Activated CD8-positive, alpha-beta memory T cell treated with anti-CD3 and anti-CD28 coated beads for 4 hours (primary cell): ENCODE measurements at places on chromosomes 3 and 15.

- no peak for DNase-seq
These were observed 5.1 kb upstream of the IQSEC1 start for GRCh38 chr3:13078163-13078905.

- no peak for DNase-seq
These were observed 65.2 kb downstream of the CERS3 start for GRCh38 chr15:100463515-100463914.

- no peak for DNase-seq
These were observed 5.2 kb upstream of the SPINK8 start for GRCh38 chr3:48338635-48339034.

- no peak for DNase-seq
These were observed 12.2 kb upstream of the CSTA start for GRCh38 chr3:122312826-122313225.

DNA sequence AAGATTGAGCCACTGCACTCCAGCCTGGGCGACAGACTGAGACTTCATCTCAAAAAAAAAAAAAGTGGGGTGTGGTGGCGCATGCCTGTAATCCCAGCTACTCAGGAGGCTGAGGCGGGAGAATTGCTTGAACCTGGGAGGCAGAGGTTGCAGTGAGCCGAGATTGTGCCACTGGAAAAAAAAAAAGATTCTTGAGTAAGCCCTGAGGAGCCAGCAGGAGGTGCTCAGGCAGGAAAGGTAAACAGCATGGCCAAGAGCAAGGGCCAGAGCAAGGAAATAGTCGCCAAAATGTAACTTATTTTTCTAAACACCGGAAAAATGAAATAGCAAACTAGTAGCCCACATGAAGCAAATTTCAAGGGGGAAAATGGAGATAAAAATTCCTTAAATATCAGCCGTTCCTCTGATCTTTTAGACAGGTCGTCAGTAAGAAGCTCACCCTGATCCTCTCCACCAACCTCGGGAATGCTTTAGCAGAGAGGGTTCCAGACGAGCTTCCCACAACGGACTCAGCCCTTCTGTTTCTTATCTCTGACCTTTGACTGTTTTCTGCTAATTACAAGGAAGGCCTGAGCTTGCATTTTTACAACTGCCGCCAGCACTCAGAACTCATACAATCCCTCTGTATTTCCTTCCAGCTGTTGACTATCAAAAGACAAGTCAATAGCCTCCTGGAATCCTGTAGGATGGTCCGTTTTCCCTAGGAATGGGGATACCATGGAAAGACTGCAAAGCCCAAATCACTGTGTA is 45.0 kb upstream of the AKAP13 start:
- DNase-seq = no peak

DNA sequence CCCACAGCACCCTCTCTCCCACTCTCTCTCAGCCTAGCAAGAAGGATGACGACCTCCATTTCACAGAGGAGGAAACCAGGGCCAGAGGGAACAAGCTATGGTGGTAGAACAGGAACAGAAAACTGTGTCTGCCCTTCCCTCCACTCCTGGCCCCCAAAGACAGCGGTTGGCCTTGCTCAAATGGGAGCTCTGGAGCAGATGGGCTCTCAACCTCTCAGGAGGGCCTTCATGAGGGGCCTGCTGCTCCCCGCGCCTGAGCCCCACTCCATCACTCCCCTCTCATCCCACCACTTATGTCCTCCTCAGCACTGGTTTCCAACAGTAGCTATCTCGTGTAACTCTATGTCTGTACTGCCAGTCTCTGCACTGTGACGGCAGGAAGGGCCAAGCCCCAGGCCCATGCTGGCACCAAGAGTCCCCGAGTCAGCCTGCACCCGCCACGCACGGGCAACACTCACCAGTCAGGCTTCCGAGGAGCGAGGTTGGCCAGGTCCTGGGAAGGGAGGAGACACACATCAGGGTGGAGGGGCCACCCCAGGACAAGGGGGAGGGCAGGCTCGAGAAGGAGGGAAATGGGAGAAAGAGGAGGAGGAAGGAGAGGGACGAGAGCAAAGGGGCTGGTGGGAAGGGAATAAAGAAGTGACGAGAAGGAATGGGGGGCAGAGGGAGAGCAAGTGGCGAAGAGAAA is 45.5 kb downstream of the PTH1R start:
- no peak for DNase-seq

DNA sequence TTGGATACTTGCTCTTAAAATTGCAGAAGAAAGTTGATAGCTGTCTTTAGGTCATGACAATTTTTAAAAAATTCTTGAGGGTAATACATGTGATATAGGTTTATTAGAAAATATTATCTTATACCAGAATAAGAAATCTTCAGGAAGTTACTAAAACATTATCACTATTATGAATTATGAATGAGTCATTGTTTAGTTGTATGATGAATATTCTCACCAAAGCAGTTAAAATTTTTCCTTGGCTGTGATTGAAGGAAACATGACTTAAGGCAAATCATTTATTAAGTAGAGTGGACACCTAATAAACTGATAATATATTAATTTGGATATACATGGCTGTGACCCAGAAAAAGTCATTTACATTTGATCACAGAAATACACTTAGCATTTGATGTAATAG is 30.1 kb downstream of the APPL1 start:
- DNase-seq = no peak

GRCh38 chr3:13552857-13553652 is 4.1 kb downstream of the FBLN2 start:
- DNase-seq = no peak

DNA sequence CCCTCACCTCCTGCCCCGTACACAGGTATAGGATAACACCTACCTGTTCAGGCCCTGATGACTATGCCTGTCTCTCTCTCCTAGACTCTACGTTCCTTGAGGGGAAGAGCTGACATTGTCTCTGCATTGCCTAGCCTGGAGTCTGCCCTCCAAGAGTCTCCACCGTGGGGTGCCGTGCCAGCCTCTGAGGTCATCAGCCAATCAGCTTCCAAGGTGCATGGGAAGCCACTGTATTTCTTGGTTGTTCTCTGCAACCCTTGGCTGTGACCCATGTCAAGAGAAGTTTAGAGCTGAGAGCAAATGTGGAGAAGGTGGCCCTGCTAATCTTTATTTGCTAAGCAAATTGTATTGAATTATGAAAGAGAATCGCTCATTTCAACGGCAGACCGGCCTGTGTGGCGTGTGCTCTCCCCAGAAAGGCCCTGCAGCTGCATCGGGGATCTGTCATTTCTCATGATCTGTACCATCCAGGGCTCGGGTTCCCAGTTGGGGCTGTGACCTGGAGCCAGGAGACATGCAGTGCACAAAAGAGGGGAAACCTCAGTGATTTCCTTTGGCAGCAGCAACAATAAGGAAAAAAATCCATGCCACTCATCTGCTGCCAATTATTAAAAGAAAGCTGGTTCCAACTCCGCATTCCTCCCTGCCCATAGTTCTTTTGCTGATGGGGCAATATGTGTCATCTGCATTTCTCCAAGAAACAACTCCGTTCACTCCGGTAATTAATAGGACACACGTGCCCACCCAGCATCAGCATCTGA is 182.2 kb downstream of the MEGF11 start:
- DNase-seq = no peak

DNA sequence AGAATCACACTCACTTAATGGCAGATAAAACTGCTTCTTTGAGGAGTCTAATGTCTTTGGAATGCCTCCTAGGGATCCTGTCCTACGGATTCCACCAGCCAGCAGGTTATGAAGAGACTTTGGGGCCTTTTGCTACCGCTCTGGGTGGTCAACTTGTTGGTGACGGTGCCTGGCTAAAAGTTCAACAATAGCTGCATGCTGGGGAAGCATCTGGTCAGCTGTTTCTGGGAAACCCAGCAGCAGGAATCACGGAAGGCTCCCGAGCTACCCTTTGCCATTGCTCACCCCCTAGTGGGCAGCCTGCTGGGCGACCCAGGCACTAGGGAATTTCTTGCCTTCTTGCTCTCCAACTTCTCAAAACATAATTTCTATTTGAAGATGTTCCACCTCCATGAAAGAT is 263.3 kb downstream of the NEK10 start:
- no peak for DNase-seq

- DNase-seq = no peak
These were observed 1142.2 kb downstream of the IGSF11 start for GRCh38 chr3:117892431-117892841.

DNA sequence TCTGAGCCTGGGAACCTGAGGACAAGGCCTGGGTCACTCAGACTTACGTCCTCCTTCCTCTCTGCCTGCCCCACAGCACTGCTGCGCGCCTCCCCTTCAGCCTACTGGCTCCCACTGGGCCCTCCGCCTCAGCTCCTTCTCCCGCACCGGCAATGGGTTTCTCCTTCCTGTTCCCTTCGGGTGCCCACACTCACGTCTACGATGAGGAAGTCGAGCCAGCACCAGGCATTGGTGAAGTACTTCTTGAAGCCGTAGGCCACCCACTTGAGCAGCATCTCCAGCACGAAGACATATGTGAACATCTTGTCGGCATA is 70.0 kb downstream of the EXOG start:
- DNase-seq = no peak

GRCh38 chr15:35519541-35520149 is 26.3 kb downstream of the DPH6 start:
- no peak for DNase-seq

- no peak for DNase-seq
These were observed 295.0 kb upstream of the ATP10A start for GRCh38 chr15:26158176-26158575.

DNA sequence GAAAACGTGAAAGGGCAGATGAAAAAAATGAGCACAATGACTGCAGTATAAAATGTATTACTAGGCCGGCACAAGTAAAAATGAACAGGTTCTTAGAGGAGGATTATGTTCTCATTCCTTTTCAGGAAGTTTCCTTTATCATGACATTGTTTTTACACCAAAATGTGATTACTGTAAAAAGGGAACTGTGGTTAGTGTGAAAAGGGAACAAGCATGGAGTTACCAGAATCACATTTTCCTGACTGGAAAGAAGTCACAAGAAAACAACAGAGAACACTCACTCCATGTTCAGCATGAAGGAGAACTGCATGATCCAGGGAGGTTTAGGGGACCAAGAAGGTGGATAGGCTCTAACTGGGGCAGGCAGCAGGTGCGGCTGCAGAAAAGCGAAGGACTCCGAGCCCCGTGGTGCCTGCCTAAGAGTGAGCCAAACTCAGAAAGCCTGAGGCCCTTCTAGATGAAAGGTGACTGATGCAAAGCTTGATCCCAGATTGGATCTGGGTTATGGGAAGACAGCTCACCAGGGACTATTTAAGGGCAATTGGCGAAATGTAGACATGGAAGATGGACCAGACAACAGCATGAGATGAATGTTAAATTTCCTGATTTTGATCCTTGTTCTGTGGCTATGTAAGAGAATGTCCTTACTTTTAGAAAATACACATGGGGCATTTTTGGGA is 77.3 kb downstream of the CCR1 start:
- DNase-seq = no peak

DNA sequence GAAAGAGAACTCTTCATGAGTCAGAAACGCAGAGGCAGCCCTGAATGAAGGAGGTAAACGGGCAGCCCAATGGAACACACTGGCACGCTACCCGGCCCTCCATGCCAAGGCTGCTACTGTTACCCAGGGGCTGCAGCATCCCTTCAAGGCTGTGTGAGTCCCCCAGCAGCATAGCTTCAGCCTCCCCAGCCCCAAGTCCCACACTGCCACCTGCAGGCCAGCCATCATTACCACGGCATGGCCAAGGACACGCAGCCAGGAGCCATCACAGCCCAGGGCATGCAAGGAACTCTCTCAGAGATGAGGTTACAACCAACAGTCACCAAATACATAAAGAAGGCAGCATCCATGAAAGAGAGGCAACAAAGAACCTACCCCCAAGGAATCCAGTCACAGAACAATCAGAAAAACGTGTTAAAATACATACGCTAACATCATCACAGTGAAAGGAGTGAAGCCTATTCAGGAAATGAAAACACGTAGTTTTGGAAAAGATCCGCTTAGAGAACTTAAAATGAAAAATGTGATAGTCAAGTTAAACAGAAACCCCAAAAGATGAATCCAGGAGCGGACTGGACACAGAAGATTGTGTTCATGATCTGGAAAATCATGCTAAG is 22.4 kb downstream of the PLA2G4F start:
- no peak for DNase-seq

DNA sequence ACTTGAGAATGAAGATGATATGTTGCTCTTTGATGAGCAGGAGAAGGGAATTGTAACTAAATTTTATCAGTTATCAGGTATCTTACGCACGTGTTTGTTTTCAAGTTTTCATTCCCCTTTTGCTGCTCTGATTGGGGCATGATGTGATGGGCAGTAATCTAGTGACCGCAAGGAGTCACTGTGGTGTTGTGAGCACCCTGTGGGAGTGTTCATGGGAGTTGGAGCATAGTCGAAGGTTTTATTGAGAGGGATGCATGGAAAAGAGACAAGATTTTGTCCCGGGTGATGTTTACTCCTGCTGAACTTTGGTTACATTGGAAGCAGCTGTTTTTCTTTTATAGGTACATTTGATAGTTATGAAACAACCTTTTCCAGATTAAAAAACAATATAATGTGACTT is 2.1 kb downstream of the FAN1 start:
- no peak for DNase-seq

DNA sequence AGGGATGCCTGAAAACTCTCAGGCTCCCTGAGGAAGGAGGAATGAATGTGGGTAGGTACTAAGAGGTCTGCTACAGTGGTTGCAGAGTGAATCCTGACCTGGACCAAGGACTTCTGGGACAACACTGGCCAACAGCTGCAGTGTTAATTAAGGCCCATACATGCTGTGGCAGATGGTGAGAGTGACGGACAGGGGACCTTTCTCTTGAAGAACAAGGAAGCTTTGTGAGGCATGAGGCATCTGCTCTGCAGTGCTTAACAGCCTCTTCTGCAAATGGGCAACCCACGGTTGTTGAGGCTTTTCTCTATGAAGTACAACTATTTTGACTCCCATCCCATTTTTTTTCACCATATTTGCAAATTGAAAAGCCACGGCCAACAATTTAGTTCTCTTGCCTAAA is 26.6 kb upstream of the ACAN start:
- DNase-seq = no peak

- no peak for DNase-seq
These were observed 175.4 kb upstream of the PRICKLE2 start for GRCh38 chr3:64400706-64401105.

- no peak for DNase-seq
These were observed 597.0 kb downstream of the SQOR start for GRCh38 chr15:46231786-46232185.

GRCh38 chr15:71171195-71171594 is 55.9 kb downstream of the THSD4 start:
- no peak for DNase-seq

GRCh38 chr15:42024303-42024702 is 3.5 kb upstream of the PLA2G4E start:
- DNase-seq = no peak

DNA sequence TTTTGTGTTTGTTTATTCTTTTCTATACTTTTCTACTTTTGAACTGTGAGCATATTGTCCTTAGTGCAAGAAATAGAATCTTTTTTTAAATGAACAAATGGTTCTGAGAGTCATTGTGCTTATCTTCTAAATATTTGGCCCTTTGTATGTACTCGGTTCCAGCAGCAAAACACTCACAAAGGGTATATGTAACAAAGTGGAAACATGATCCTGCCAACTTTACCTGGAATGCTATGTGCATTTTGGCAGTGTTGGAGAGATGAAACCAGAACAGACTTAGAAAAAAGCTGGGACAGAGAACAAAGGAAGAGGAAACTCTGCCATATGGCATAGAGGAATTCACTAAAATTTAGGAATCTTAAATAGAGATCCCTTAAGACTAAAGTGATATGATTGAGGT is 150.1 kb downstream of the FGF12 start:
- DNase-seq = no peak
